ENCODE measurements at places on chromosomes 1 and 21.
A peak's percentile ranks its signal among the peaks of the same experiment; 100 is the strongest.

DNA sequence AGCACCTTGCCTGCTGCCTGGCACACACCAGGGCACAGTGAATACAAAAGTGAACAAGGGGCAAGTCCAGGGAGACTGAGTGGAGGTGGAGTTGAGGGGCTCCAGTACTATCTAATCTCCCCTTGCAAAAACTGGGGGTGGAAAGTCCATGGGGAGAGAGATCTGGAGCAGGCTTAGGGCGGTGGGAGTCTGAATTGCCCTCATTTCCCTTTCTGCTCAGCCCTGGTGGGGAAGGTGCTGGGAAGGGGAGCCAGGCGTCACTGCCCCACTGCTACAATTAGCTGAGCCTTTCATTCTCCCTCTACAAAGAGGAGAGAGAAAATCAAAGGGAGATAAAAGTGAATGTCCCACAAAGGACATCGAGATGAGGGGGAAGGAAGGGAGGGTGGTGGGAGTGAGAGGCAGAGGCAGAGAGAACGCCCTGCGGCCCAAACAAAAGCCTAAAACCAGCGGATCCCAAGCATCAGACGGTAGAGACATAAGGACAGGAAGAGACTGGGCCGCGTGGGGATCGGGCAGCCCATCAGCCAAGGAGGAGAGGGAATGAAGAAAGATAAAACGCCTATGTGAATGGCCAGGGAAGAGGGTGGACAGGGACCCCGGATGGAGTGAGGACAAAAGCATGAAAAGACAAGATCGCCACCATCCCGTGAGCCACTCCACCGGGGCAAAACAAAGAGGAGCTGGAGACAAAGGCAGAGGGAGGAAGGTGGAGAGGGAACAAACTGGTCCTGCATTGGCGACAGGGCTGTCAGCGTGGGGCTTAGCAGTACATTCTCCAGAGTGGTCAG lies 46.8 kb upstream of the SOX13 start:
- DNase-seq = no peak

GRCh38 chr1:200033511-200034261 lies 6.2 kb downstream of the NR5A2 start:
- no peak for DNase-seq

DNA sequence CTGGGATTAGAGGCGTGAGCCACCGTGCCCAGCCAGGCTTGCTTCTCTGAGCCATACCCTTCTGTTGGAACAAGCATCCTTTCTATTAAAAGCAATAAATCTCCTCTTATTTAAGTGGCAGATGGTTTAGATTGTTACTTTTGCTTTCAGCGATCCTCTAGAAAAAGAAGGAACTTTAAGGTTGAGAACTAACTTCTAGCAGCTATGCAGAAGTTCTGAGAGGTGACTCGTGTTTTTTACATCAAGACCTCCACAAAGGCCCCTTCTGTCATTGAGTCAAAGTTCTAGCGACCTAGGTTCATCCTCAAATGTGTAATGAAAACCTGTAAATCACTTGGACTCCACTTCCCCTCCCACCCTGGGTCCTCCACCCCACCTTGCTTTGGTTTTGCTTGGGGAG lies 30.8 kb downstream of the PLEKHO1 start:
- no peak for DNase-seq

GRCh38 chr1:167486090-167486824 lies 32.1 kb downstream of the CD247 start:
- DNase-seq = no peak

- DNase-seq = no peak
Observed at GRCh38 chr1:24556414-24556795, 518 bp downstream of the NCMAP start.

DNA sequence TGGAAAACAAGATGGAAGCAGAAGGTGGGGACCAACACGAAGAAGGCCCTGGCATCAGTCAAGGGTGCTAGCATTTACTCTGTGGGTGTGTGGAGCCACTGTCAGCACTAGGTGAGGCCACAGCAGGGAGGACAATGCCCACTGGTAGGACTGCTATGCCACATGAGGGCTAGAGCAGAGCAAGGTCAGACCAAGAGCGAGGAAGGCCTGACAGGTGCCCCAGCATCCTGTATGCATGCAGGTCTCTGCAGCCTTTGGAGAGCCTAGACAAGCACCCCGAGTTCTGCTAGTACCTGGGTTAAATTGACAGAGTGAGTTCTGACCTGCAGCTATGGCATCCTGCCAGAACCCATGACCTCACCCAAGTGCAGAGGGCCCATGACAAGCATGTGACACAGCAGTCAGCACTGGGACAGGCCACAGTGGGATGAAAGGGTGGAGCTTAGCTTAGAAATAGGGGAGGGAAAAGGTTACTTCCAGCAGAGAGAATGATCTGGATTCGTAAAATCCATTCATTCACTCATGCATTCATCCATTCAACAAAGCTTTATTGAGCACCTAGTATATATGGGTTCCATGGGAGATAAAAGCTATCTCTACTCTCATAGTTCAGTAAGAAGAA lies 9.0 kb upstream of the CSF1 start:
- peak; percentile 19 for DNase-seq

DNA sequence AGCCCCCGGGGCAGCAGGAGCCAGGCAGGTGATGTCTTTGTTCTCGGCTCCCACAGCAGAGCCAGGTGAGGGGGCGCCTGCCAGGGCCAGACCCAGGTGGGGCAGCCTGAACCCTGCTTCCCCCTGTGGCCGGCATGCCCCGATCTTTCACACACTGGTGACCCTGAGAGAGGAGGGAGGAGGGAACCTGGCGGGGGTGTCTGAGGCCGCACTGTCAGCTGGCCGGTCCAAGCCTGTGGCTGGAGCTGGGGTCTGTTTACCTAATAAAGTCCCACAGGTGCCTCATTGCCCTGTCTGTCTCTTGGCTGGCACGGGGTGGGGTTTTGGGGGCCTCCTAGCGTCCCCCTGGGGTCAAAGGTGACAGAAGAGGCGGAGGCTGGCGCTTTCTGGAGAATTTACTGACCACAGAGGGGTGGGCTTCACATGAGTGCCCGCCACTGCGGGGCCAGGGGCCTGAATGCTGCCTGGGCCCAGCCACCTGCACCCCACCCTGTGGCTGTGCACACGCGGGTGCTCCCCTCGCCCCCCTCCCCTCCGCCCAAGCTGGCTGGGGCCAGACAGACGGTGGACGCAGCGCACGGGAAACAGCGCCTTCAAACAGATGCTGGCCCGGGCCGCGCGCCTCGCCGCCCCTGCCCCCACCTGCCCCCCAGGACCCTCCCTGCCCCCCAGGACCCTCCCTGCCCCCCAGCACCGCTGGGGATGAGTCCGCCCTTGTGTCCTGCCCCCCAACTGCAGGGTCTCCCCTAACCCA lies 5.8 kb downstream of the TMEM240 start:
- DNase-seq = no peak

- no peak for DNase-seq
Observed at GRCh38 chr21:42037943-42038342, 27.8 kb upstream of the ZBTB21 start.

GRCh38 chr1:38508232-38508631 lies 351.3 kb downstream of the RRAGC start:
- no peak for DNase-seq

- DNase-seq = peak; percentile 50
Observed at GRCh38 chr21:44618909-44619308, 7.0 kb downstream of the KRTAP10-8 start.

GRCh38 chr1:64184003-64184440 lies 19.4 kb upstream of the UBE2U start:
- no peak for DNase-seq

- DNase-seq = no peak
Observed at GRCh38 chr1:200366577-200367253, 43.1 kb downstream of the ZNF281 start.

GRCh38 chr1:44591381-44591780 lies 82.9 kb downstream of the TMEM53 start:
- no peak for DNase-seq

DNA sequence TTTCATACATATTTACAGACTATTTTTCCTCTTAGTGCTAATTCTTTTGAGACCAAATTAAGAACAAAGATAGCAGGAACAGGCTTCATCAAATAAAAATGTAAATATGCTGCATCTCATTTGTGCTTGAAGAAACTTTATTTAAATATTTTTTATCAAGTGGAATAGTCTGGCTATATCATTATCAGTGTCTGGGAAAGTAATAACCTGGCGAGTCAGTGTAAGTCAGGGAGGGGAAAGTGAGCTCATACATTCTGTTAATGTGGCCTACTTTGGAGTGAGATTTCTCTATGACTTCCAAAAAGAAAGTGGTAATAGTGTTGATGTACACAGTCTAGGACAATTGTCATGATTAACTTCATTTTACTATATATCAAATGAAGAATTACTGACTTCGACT lies 1045.1 kb downstream of the ADGRL2 start:
- no peak for DNase-seq

DNA sequence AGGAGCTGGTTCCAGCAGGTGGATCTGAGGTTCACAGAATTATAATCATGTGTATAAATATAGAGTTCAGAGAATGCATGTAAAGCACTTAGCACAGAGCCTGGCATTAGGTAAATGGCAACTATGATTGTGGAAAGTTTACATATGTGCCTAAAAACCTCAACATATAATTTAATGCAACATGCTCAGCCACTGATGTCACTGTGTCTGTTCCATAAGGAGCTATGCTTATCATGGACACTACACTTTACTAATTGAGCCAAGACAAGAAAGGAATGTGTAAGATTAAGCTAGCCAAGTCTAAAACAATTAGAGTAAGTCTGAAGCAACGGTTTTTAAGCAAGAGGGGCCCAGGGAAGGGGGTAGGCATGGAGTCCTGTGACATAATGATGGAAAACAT lies 61.5 kb downstream of the GNG12 start:
- DNase-seq = no peak

DNA sequence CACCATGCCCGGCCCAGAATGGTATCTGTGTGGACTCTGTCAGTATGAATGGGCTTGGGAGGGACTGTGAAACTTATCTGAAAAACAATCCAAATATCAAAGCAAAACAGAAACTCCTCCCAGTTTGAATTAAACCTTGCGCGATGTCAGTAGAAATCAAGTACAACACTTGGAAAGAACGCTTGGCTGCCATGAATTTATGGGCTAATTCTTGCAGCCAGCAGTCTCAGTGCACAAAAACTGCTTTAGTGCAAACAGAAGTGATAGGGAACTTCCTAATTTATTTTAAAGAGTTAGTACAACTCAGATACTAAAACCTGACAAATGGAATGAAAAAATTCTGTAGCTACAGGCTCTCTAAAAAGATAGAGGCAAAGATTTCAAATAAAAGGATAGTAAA lies 8.5 kb downstream of the CLCA1 start:
- DNase-seq = no peak

- no peak for DNase-seq
Observed at GRCh38 chr21:42437786-42438185, 34.1 kb downstream of the UBASH3A start.

GRCh38 chr1:239647045-239647444 lies 260.7 kb downstream of the CHRM3 start:
- DNase-seq = no peak

- DNase-seq = no peak
Observed at GRCh38 chr1:227227761-227228160, 90.5 kb downstream of the CDC42BPA start.

GRCh38 chr1:154605534-154605933 lies 2.5 kb downstream of the ADAR start:
- no peak for DNase-seq

GRCh38 chr21:35399002-35399530 lies 350.0 kb upstream of the RUNX1 start:
- DNase-seq = no peak

DNA sequence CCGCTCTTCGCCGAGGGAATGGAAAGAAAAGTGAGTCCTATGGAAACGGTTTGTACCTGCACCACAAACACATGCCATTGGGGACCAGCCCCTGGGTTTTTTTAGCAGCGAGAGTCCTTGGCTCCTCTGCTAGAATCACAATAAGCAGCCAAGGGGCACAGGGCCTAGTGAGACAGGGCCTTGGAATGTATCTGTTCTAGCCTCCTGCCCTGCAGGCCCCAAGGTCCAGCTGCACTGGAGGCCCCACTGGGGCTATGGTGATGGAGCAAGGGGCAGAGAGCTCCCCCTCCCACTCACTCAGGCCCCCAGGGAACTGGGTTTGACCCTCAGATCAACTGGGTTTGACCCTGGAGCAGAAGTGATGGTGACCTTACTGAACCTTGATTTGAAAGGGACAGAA lies 14.4 kb downstream of the SHISA4 start:
- DNase-seq = no peak

DNA sequence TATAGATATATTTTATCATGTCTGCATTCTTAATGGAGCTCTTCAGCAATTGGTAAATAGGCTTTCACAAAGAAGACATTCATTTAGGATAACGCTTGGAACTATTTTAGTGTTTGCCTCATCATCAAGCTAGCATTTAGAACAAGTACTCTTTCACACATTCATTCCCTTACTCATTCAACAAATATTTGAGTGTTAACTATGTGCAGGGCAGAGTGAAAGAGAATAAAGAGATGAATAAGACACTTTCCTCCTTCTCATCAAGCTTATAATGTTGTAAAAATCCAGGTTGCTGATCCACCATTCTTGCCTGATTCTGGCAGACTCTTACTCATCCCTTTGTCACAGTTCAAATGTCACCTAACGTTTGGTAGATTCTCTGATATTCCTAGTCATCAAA lies 386.3 kb upstream of the BEND5 start:
- DNase-seq = no peak

DNA sequence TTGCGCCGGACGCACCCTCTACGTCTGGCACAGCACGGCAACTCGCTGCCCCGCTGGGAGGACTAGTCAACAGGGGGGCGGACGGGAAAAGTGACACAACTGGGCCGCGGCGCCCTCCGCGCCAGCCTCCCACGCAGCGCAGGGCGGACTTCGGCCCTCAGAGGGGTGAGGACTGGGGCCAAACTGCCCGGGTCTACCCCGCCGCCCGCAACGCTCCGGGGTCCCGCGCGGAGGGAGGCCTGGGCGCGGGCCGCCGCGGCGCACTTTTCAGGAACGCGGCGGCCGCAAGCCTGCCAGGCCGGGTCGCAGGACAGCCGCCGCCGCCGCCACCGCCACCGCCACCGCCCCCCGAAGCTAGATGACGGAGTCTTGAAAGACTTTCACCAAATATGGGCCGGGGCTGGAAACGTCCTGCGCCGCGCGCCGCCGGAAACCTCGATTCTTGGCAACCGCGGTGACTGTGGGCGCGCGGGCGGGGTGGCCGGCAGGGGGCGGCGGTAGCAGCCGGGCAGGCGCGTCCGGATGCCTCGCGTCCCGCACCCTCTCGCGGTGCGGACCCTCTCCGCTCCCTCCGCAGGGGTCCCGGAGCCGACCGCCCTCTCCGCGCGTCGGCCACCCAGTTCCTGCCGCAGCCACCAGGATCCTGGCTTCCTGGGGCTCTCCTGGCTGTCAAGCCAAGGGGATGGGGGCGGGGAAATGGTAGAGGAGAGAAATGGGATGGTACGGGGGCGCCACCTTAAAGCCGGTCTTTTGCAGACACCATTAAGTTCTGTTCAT lies 3.7 kb upstream of the CCN1 start:
- DNase-seq = no peak

DNA sequence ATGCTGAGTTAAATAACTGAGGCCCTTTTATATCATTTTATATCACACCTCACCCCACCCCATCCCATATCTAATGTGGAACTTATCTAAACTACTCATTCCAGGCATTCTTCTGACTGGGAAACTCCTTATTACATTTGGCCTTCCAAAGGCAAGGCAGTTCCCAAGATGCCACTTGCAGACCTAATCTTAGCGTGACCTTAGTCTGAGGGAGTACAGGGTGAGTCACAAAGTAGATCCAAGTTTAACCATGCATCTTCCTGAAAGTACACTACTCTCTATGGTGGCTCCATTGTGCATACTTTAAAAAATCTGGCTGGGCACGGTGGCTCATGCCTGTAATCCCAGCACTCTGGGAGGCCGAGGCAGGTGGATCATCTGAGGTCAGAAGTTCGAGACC lies 353.6 kb upstream of the C1orf87 start:
- DNase-seq = no peak
